Renal cortical epithelial cell (primary cell): ENCODE measurements at places on chromosomes 7 and 10. TPM values are rescaled to one million over a fixed set of nuclear protein-coding genes. Genes with fewer than 3 reads are reported as not detected.

The RASA4 gene
- total RNA-seq, result 1.0 and 5.0 TPM in 2 replicates

The SEMA3D gene
- total RNA-seq, result 0.20 and 0.69 TPM in 2 replicates

The MICALL2 gene
- 6.8 and 10.1 TPM in 2 replicates for total RNA-seq

DNA sequence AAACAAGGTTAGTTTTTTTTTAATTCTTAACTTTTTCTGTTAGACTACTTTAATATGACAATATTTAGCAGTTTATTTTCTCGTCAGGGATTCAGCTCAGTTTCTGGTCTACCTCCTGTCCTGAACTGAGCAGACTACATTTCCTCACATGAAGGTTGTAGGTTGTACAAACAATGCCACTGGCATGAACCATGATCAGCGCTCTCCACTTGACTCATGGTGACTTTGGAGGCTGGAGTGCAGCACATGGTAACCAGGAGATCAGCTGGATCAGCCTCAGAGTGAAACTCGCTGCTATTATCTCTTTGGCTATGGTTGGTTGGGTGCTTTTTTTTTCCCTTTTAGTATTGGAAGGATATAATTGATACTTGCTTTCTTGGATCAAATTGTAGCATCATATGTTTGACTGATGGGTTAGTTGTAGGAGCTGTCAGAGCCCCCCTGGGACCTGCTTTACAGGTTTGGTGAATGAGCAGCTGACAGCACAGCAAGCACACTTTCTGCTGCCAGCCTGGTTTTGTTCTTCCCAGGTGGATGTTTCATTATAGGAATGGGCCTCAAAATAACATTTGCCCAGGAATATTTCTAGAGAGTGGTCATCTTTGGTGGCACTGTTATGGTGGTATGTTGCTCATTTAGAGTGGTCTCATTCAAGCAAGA lies 556.4 kb downstream of the AUTS2 start:
- DNase-seq, result no peak

DNA sequence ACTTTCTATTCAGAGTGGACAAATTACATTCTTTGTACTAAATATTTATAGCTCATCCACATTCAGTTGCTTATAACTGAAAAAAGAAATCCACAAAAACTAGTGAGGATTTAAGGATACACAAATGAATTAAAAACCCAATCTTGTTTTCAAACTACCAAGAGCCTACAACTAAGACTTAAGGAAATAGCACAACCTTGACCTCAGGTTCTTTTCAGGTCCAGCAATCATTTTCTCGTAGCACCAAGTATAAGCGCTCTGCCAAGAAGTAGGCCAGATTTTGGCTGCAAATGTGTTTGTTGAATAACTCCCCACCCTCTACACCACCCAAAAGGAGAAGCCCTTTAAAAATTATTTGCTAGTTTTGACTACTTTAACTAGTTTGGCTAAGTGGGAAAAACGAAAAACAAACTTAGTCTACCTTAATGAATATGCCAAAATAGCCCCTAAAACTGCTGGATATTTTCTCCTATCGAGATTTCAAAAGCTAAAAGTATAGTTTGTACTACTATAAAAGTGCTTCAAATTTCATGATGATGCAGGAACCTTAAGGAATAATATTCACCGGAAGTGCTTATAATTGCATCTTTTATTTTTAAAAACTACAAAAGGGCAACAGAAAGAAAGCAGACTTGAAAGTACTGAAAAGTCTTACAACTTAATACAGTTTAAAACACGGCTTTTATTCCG lies 2.7 kb upstream of the KMT2E start:
- DNase-seq, result peak; percentile 38

GRCh38 chr10:11612021-11613001 lies 861 bp upstream of the USP6NL start:
- DNase-seq, result no peak

- no peak for DNase-seq
Observed at GRCh38 chr7:37251222-37251621, 197.4 kb downstream of the ELMO1 start.

- DNase-seq, result peak; percentile 63
Observed at GRCh38 chr10:11573497-11573896, 38.0 kb downstream of the USP6NL start.
